ENCODE measurements at places on chromosomes 1 and 21.

- no peak for DNase-seq
Observed at GRCh38 chr1:196152086-196152485, 456.2 kb downstream of the KCNT2 start.

DNA sequence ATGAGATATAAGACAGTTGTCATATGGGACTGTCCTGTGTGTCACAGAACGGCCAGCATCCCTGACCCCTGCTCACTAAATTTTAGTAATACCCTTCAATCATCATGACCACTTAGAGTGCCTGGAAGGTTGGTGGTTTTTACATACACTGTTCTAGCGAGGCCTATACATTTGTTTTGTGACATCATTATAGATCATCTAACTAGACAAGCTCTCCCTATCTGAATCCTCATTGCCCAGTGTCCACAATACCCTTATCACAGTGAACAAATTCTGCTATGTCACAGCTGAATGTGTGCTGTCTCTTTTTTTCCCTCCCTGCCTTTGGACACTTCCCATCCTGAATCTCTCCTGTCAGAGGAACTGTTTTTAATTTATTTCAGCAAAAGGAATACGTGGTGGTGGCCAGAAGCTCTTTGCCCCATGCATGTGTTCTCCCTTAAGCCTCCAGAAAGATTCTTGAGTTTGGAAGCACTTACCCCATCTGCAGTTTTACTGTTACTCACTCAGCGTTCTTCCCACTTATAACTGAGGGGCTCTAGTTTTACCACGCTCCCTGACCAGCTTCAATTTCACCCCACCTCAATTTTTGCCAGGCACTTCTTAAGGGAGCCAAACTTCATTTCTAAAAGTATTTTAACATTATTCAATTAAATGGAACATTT is 70.3 kb downstream of the OLFML2B start:
- no peak for DNase-seq

DNA sequence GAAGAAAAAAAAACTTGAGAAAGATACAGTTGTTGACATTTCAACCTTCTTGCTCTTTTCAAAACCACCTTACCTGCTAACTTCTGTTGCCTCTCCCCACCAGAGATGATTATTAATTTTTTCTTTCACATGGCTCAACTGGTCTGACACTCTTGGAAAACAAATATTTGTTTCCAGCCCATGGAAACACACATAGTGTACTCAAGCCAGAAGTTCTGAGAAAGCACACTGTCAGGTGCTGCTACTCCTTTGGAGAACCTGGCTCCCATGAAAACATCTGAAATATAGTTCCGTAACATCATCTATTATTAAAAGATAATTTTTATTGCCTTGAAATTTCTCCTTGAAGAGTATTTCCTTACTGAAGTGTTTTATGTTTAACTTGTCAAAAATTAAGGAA is 145.0 kb upstream of the C1orf105 start:
- no peak for DNase-seq

DNA sequence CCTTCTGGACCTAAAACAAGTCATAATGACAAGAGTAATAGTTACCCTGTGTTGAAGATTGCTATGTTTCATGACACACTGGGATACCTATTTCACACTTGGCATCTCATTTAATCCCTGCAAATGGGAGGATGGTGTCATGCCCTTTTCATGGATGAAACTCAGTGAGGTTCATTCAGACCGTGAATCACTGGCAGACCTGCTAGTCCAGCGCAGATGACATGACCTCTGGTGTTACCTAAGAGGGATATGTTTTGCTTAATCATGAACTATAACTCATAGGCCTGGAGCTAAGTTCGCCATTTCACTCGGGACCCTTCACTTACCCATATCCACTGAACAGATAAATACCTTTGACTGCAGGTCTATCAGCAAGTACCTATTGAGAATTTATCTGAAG is 286.6 kb upstream of the FMN2 start:
- DNase-seq: no peak

DNA sequence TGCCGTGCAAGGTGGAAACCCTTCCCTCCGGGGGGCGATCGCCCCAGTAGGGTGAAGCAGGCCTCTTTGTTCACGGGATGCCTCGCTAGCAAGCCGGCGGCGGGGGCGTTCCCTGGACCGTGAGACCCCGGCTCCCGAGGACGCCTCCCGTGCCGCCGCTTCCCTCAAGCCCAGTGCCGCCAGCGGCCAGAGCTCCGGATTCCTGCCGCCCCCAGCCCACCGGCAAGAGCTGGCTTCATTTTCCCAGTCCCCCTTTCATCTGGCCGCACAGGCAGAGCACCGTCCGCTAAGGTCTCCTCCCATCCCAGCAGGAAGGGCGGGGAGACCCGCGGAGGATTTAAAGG is 16.3 kb downstream of the IER5 start:
- DNase-seq: peak; percentile 69

- DNase-seq: peak; percentile 65
Observed at GRCh38 chr1:16048573-16049189, 5.1 kb downstream of the CLCNKB start.
